Suppressor macrophage treated with lipopolysaccharide for 4 hours (primary cell): ENCODE measurements at places on chromosomes 16 and 17.

DNA sequence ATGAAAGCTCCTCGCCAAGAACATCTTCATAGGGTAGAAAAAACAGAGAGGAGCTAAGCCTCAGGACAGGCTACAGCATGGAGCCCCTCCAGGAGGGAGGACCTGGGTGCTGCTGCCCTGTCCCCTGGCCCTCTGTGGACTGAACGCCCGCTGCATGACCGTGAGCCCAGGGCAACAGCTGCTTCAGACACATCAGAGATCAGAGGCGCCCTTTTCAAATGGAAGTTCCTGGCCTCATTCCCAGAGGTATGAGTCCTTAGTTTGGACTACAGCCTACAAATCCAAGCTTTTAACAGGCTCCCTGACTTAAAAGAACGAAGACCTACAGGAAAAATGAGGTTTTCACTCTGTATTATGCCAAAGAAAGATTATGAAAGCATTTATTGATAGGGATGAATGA is 48.5 kb downstream of the ZNF18 start:
- no peak for DNase-seq

GRCh38 chr16:89363621-89364393 is 126.6 kb downstream of the ANKRD11 start:
- peak; percentile 57 for DNase-seq

DNA sequence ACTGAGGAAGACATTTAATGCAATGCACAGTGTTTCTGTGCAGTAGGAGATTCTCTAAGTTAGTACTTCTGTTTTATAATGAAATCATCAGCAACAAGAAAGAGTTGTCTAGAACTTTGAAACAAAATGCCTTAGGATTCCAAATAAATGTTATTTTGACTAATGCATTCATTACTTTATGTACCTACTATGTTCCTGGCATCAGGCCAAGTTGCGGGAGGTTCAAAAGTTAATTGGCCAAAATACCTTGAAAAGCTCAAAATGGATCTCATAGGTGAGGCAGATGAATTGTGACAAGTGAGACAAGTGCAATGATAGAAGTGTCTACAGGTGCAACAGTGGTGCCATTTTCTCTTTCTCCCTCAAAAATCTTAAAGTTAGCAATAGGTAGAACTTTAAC is 289.4 kb downstream of the TOX3 start:
- no peak for DNase-seq

DNA sequence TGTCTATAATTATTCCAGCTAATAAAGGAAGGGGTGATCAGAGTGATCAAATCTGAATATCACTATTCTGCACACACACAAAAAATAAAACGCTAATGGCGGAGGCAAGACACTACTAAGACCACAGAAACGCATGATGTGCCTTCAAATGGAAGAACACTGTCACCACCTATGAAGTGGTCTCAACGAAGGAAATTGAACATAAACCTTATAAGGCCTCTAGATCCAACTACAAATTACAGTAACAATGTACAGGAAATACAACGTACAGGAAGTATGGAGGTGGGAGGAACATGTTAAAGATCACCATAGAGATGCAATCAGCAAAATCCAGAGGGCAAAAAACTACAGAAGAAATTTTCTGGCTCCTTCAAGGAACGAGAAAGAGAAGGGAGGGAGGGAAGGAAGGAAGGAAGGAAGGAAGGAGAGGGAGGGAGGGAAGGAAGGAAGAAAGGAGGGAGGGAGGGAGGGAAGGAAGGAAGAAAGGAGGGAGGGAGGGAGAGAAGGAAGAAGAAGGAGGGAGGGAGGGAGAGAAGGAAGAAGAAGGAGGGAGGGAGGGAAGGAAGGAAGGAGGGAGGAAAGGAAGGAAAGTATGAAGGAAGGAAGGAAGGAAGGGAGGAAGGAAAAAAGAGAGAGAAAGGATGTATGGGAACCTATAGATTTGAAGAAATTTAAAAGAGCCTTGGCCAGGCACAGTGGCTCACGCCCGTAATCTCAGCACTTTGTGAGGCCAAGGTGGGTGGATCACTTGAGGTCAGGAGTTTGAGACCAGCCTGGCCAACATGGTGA is 3.1 kb upstream of the SGCA start:
- no peak for DNase-seq

DNA sequence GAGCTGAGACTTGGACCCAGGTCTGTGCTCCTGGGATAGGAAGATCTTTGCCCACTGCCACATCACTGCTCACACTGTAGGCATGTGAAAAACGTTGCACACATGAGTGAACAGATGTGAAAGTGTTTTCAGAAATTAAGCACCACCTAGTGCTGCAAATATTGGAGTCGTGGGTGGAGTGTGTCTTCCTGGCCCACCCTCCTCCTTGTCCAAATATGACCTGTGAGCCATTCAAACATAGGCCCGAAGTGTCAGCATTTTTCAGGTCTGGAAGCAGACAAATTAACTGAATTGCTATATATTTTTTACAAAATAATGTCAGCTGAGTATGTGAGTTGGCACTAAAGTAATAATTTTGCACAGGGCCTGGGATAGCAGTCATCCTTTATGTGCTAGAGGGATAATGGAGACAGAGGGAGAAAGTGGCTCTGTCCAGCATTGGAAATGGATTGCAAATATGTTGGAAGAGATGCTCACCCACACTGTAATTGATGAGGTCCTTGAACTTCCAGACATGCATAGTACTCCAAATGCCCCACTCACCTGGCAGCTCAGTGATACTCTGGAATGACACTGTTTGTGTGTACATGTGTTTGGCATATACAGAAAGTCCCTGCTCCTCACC is 58.7 kb downstream of the ACSM1 start:
- DNase-seq = no peak

- DNase-seq = no peak
These were observed 136.9 kb downstream of the BANP start for GRCh38 chr16:88088161-88088581.

- no peak for DNase-seq
These were observed 31.4 kb downstream of the CACNA1H start for GRCh38 chr16:1184156-1184868.

DNA sequence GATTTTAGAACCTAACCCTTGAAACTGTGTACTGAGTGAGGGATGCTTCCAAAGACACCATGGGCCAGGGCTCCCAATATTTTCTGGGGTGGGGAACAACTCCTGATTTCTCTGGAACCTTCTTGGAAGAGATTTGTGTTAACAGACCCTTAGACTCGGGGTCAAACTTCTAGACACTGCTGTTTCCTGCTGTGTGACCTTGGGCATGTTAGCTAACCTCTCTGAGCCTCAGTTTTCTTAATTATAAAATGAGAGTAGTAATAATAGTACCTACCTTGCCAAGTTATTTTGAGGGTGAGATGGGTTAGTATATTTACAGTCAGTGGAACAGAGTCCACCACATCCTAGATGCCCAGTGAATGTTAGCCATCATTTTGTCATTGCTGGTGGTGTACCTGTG is 18.8 kb downstream of the POLR3E start:
- DNase-seq = no peak

DNA sequence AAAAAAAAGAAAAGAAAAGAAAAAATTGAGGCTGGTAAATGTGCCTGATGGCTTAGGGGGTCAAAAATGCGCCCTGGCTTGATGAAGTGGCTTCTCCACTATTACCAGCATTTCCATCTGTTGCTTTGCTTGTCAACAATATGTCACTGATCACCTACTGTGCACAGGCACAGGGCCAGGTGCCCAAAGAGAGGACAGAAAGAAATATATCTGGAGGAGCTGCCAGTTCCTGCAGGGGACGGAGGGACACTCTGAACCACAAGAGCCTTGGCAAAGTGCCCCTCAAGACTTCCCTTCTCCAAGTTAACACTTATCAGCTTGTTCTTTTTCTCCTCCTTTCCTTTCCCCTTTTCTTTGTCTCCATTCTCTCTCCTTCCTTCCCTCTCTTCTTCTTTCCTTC is 34.7 kb downstream of the GINS3 start:
- no peak for DNase-seq

GRCh38 chr16:2084895-2085625 is 37.3 kb downstream of the TSC2 start:
- DNase-seq = no peak

- no peak for DNase-seq
These were observed 68.7 kb downstream of the AIPL1 start for GRCh38 chr17:6366221-6366666.

DNA sequence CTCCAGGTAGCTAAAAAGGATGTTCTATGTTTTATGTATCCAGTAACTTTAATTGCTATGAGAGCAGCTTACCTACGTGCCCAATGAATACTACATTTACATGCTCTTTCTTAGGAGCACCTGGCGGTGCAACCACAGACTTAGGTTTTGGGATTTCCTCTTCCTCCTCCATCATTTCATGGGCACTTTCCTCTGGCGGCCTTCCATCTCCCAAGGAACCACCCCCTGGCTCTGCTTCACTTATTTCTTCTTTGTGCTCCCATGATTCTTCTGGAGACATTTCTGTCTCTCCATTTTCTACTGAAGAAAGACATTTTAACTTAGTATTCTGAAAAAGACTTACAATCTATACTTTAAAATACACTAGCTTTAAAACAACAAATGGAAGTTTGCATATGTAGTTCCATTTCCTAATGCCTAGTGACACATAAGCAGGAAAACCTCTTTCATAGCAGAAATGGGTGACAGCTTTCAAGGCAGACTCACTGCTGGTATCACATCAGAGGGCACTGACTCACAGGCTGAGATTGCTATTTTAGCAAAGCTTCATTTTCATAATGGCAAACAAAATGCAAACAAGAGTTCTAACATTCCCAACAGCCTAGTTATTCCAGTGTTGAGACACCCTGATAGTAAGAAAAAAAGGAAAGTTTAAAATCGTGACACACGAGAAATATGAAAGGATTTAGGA is 19.1 kb downstream of the GSPT1 start:
- peak; percentile 77 for DNase-seq
